Hippocampal formation (tissue), 2 donors: ENCODE measurements at places on chromosomes 4 and X.

GRCh38 chrX:69203638-69204037 is 38.4 kb upstream of the PJA1 start:
- no peak for DNase-seq

GRCh38 chrX:790041-790506 is 159.5 kb downstream of the SHOX start:
- no peak for DNase-seq

- peak; percentile 6 for DNase-seq
Observed at GRCh38 chrX:72714478-72714916, 391 bp upstream of the PHKA1 start.

DNA sequence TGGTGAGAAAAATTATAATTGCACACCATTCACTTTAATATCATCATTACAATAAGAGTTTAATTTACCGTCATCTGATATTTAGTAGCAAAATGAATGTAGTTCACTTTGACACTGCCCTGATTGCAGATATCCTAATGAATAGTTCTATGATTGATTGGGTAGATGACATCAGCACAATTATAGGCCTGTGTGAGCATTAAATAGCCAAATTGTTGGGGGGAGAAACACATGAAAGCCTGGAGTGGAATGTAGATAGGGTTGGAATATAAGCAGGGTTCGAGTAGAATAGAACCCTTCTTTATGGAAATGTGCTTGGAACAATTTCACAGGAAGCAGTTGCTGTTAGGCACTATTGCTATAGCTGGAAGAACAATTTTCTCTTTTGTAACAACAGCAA is 1526.2 kb downstream of the RPA4 start:
- DNase-seq, result no peak

GRCh38 chr4:39846120-39846519 is 131.6 kb downstream of the PDS5A start:
- DNase-seq, result no peak

DNA sequence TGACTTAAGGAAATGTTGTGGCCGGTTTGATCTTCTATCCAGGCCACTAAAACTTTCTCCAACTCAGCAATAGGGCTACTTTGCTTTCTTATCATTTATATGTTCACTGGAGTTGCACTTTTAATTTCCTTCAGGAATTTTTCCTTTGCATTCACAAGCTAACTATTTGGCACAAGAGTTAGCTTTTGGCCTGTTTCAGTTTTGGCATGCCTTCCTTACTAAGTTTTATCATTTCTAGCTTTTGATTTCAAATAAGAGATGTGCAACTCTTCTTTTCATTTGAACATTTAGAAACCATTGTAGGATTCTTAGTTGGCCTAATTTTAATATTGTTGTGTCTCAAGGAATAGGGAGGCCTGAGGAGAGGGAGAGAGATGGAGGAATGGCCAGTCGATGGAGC is 79.8 kb upstream of the TLL1 start:
- no peak for DNase-seq

DNA sequence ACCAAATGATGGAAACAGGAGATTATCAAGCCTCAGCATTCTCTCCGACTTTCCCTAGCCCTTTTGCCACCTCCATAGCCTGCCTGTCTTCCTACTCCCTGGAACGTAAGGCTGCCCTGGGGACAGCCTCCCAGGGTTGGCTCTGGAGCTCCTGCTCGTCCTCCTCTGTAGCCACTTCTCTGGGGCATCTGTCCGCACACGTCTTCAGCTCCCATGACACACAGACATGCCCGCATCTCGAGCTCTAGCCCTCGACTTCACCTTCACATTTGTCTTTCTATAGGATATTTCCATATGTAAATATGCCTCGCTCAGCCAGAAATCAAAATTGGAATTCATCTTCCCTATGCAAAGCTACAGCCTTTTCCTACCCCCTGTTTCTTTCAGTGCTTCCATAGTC is 67.7 kb downstream of the TSC22D3 start:
- DNase-seq, result no peak

DNA sequence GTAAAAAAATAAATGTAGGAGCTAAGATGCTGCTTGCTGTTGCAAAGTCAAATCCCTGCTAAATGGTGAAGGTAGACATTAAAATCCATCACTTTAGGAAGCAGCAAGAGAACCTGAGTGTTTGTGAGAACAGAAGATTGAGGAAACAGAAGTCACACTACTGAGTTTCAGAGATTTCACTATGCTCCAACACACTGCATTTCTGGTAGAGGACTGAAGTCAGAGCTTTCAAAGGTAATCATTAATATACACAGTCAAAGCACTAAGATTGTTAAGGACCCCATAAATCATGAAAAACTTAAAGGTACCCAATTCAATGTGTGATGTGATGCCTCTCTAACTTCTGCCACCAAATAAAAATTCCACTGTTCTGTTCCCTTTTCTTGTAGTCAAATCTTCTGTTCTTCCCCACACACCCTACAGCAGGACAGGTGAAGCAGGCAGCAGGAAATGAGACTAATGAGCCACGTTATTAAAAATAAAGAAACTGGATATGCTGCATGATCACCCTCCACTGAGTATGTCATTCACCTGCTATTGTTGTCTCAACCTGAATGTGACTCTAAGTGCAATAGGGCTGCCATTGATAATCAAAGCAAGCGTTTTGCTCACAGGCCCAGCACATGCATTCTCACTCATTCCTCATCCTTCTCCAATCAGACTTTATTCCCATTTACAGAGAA is 28.9 kb upstream of the APELA start:
- no peak for DNase-seq

DNA sequence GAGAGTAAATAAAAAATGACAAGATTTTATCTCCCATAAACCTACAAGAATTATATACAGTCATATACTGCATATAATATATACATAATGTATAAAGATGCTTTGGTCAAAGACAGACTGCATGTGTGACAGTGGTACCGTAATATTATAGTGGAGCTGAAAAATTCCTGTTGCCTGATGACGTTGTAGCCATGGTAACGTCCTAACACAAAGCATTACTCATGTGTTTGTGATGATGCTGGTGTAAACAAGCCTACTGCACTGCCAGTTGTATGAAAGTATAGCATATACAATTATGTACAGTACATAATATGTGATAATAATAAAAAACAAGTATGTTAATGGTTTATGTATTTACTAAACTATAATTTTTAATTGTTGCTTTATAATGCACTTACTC is 245.2 kb upstream of the CENPE start:
- no peak for DNase-seq

GRCh38 chr4:26987191-26987590 is 126.5 kb downstream of the STIM2 start:
- no peak for DNase-seq

GRCh38 chrX:85052636-85053343 is 49.1 kb downstream of the APOOL start:
- no peak for DNase-seq

GRCh38 chr4:70667740-70668535 is 1.6 kb upstream of the JCHAIN start:
- no peak for DNase-seq

GRCh38 chr4:153335665-153336064 is 8.8 kb upstream of the MND1 start:
- no peak for DNase-seq

GRCh38 chr4:54238389-54238788 is 9.3 kb downstream of the PDGFRA start:
- no peak for DNase-seq

- no peak for DNase-seq
Observed at GRCh38 chrX:3527166-3527565, 180.7 kb upstream of the MXRA5 start.

GRCh38 chr4:185841451-185841850 is 29.5 kb upstream of the SORBS2 start:
- DNase-seq, result no peak

DNA sequence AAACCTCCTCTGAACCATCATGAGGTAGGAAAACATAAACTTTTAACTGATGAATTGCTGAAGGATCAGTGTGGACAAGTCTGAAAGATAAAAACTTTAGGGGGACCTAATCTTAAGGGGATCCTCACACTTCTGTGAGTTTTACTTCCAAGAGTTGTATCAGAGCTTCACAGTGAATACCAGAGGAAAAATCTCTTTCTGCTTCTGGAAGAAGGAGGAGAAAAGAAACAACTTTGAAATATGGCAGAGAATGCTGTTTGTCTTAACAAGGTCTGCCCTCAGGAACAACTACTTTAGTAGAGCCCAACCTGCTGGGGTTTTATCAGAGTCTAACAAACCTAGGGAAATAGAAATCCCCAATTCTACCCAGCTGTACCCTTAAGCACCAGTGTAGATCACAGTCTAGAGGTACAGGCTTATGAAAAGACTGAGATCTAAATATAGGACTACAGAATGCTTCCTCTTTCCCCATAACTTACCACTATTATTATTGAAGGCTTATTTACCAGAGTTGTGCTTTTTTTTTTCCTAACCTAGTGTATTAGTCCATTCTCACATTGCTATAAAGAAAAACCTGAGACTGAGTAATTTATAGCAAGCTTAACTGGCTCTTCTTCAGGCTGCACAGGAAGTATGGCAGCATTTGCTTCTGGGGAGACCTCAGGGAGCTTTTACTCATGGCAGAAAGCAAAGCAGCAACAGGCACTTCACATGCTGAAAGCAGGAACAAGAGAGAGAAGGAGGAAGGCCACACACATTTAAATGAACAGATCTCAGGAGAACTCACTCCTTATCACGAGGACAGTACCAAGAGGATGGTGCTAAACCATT is 167.9 kb downstream of the CAMK2D start:
- DNase-seq, result no peak

DNA sequence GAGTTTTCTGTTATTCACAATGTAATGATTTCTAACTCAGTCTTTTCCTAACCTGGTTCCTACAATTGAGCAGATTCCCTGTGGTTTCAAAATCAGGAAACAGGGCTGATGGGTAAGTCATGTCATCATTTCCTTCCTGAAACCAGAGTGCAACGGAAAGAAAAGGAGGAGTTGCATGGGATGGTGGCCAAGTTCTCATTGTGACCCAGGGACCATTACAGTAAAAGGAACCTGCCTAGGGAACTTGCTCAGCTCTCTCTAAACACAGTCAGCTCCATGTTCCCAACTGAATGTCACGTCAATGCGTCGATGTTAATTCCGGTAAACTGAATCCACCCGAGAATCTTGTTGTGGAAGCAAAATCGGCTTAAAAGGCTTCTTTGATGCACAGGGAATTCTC is 51.2 kb downstream of the LGI2 start:
- DNase-seq, result peak; percentile 10

DNA sequence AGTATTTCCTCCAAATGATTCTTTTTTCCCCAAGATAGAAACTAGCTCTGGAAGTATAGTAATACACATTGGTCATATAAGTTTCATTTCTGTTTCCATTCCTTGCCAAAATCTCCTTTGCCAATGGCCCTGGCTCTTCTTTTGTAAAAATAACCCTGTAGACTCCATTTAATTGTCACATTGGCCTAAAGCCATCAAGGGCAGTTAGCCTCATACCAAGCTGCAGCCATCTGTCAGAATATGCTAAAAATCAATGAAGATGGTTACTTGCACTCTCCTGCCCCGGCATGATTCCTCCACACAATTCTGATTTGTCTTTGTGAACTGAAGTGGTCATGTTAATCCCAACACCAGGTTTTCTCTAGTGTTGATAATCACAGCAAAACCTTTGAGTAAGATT is 380.5 kb downstream of the SH2D1A start:
- DNase-seq, result no peak

DNA sequence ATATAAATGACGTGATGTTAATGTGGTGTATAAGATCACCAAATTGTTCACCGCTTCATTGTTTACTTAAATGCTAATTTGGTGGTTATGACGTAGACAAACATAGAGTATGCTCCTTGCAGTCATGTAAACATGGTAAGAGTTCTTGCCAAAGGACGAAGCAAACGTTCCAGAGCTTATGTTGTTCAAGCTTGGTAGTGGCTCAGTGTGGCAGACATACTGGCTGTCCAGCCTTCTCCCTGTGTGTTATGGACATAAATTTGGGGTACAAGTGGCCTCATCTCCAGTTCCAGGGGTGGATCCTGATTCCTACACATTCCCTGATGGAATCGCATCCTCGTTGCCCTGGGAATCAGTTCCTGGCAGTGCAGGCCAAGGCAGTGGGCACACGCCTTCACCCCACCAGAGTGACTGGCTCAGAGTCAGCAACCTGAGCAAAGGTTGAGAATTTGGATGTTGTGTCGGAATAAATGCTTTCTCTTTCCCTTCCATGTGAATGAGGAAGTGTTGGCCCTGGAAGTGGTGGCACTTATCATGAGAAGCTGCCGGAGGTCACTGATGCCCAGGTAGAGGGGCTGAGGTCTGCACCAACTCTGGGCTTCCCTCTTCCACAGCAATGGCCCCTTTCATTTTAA is 25.4 kb downstream of the F11 start:
- DNase-seq, result no peak

- no peak for DNase-seq
Observed at GRCh38 chr4:137029026-137029425, 503.3 kb downstream of the PCDH18 start.

GRCh38 chr4:144399927-144400326 is 246.0 kb upstream of the HHIP start:
- DNase-seq, result no peak

- no peak for DNase-seq
Observed at GRCh38 chr4:101186567-101187184, 160.7 kb downstream of the PPP3CA start.

- DNase-seq, result no peak
Observed at GRCh38 chr4:124459941-124460310, 252.6 kb downstream of the ANKRD50 start.

DNA sequence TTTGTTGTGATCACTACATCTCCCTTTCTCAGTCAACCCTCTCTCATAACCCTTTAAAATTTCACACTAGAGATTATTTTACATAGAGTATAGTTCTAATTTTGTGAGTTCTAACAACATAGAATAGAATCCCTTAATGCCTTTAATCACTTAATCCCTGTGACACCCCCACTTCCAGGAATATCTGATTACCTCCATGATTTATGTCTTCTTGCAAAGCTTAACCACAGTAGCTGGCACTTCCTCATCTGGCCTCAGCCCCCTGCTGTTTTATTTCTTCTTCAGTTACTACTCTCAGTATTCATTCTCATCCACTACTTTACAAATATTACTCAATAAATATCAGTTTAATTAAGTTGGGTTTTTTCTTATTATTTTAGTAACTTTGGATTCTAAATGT is 340.9 kb downstream of the CENPC start:
- DNase-seq, result no peak

GRCh38 chrX:23789386-23790154 is 6.6 kb downstream of the SAT1 start:
- DNase-seq, result no peak

DNA sequence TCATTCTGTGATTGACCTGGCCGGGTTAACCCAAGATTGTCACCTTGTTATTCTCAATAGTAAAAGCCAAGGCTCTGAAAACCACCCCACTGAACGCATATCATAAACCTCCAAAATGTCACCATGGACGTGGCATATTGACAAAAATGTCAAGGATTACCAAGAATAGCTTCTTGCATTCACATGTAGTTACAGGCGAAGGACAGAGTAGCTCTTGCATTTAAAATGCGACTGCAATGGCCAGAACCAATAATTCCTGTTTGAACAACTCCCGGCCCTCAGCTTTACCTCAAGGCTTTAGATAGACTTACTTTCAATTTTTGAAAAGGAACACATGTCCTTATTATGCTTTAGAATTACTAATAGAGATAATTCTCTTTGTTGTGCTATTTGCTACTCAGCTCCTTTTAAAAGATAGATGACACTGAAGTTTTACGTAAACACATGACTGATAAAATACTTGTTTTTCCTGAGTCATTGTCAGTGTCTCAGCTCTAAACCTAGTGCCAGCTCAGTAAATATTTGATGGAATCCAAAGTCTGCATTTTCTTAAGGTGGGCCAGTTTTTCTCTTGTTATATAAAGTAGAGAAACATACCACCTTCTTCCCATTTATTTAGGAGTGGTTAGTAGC is 66.3 kb downstream of the CLDN34 start:
- no peak for DNase-seq
